Gastroesophageal sphincter (tissue), 4 donors: ENCODE measurements at places on chromosomes 11 and 22.

- ATAC-seq, result no peak
These were observed 28.4 kb upstream of the CRTAM start for GRCh38 chr11:122809866-122810265.

- ATAC-seq, result no peak
These were observed 9.9 kb upstream of the MICALL1 start for GRCh38 chr22:37896181-37896592.

DNA sequence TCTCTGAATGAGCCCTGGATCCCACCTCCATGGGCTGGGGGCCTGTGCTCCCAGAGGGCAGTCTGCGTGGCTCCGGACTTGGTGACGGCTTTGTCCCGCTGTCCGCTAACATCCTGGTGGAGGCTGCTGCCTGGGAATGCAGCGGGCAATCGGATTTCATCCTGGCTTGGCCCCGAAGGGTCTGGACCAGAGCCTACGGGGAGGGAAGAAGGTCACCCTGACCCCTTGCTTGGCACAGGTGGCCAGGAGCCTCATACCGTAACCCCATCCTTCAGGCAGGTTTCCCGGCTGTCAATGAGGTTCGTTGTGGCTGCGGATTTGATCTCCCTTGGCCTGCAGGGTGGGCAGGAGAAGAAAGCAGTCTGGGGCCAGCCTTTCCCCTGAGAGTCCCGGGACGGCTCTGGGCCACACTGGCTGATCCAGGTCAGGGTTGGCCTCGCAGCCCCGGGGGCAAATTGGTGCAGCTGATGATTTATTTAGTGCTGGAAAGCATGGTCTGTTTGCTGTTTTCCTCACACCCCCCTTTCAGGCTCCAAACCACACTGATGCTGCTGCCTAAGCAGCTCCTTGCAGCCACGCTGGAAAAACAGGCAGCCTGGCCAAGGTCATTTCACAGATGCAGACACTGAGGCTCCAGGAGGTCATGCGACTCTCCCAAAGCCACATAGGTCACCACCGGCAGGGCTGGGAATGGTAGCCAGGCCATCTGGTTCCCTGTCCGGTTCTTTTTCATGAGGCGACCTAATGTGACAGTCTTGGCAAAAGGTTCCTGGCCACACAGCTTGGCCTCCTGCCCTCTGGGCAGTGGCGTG is 15.0 kb downstream of the PRDM11 start:
- peak; percentile 8 for ATAC-seq

DNA sequence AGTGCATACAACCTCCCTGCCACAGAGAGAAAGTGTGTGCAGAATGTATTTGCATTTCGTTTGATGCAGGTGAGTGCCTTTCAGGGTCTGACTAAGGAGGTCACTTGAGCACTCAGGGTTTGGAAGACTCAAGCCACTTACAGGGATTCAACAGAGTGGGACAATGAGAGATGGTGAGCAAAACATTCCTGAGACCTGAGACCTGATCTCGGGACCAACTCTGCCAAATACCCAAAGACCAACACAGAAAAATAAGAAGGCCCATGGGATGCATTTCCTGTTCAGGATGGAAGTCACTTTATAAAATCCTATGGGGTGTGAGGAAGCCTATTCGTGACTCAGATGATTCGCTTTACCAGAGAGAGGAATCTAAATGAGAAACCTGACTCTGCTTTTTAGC is 65.2 kb upstream of the LARGE1 start:
- no peak for ATAC-seq

DNA sequence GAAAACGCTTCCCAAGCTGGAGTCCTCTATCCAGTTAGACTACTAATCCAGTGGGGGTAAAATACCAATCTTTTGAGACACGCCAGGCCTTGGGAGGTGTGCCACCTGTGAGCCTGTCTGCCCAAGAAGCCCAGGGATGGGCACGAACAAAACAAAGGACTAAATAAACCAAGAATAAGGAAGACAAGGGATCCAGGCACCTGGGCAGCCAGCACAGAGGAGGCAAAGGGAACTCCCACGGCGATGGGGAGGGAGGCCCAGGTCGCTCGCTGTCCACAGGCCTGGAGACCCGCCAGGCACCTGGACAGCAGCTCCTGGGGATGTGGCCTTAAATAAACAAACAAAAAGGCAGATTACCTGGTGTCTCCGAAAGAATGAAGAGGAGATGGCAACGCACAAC is 31.4 kb downstream of the LRFN4 start:
- no peak for ATAC-seq

GRCh38 chr11:75263944-75264349 is 23.4 kb downstream of the TPBGL start:
- no peak for ATAC-seq

GRCh38 chr11:82949352-82949751 is 47.8 kb downstream of the DDIAS start:
- ATAC-seq, result no peak
